ENCODE measurements at places on chromosomes 3 and 15.

GRCh38 chr3:17995769-17996168, 253.3 kb upstream of the TBC1D5 start:
- no peak for DNase-seq

- no peak for DNase-seq
Measured at GRCh38 chr3:16877911-16878310, 6.8 kb upstream of the PLCL2 start.

- no peak for DNase-seq
Measured at GRCh38 chr15:55060836-55061235, 135.9 kb downstream of the RSL24D1 start.

GRCh38 chr3:59978979-59979378, 929.2 kb upstream of the CFAP20DC start:
- DNase-seq = no peak

GRCh38 chr3:64825404-64826120, 137.8 kb upstream of the ADAMTS9 start:
- DNase-seq = no peak

GRCh38 chr15:65292938-65293518, 2.8 kb upstream of the RNU5A-1 start:
- DNase-seq = no peak

DNA sequence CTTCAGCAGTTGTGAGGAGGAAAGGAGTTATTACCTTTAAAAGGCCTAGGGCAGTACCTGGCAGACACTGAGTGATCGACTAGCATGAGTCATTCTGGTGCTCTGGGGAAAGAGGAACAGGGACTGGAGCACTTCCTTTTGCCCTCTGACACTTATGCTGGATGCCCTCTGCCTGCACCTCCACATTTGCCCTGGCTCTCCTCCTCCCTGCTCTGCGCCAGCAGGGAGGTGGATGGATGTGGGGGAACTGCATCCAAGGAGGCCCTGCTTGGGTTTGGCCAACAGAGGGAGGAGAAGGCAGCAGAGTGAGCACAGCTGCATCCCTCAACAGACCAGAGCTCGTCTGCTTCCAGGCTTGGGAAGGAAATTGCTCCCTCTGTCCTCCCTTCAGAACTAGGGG, 75.0 kb downstream of the SEMA5B start:
- no peak for DNase-seq

DNA sequence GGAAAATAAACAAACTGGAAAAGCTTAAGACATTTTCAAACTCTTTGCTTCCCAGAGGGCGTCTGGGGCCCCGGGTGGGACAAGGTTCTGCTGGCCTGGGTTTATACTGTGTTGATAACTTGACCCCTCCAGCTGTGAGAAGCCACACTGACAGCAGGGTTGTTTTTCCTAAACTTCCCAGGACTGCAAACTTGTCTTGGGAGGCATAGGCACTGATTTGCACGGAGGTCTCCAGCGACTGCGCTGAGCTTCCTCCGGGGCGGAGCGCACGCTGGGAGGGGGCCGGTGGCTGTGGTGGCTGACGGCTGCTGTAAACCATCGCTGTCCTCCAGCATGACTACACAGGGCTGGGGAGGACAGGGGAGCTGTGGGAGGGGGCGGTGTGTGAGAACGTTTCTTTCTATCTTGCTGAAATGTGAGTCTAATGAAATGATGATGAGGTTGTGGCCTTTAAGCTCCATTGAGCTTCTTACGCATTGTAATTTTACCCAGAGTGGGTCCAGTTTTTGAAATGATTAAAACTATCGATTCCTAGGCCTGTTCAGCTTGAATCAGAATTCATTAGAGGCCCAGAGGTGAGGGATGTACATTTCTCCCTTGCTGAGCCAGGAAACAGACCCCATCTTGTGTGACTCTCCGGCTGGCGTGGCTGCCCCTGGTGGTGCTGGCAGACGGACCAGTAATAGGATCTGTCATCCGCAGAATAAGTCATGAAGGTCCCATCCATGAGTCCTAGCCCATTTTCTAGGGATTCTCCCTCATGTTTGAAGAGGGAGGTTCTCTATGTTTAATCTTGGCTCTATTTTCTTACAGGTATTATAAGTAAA, 40.5 kb upstream of the VPS8 start:
- no peak for DNase-seq

DNA sequence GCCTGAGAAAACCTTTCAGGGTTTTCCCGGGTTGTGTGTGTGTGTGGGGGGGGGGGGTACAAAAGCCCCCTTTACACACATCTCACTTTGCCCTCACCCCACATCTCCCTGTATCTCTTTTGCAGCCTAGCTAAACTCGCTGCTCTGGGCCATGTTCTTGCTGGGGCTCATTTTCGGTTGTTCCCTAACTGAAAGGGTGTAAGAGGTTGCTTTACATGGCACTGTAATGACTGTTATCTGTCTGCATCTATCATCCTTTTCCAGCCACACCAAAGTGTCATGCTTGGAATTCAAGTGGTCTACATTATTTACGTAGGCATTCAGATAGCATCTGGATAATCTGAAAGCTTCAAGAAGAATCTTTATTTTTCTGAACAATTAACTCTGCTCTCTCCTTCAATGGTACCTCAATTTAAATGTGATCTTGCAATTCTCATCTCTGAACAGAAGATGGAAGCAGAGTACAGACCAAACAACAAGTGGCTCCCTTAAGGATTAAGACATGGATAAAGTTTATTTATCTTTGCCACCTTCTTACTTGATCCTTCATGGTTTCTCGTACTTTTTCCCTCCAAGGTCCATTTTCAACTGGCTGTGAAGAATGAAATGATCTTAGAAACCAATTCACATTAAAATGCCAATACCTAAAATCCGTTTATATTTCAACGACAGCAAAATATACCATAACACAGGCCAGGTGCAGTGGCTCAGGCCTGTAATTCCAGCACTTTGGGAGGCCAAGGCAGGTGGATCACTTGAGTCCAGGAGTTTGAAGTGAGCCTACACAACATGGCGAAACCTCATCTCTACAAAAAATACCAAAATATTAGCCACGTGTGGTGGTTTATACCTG, 34.9 kb downstream of the DCLK3 start:
- peak; percentile 47 for DNase-seq

DNA sequence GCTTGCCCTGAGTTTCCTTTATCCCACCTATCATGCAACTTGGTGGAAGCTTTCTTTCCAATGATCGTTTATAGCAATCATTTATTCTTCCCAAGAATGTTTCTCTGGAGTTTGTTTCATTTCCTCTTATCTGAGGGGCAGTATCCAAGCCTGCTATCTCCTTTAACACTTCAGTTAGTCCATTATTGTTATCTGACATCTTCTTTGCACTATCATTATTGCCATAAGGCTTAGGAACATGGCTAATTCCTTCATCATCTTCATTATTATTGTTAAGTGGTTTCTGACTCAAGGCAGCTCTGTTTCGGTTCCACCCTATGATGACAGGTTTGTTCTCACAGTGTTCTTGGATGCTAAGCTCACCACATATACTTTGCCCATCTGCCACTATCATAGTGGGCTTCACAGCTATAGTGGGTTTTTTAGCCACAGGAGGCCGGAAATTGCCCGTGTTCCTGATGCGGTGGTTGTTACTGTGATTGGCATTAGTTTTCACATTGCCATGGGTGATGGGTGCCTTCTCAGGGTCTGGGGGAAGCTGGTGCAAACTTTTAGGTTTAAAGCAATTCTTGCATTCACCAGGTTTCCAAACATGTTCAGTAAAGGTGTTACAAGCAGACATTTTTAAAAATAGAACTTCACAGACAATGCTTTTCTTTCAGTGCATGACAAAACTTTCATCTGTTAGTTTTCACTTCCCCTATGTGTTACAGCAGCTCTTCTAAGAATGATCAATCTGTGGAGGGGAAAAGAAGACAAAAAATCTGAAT, 110.6 kb upstream of the TSPAN3 start:
- DNase-seq = no peak

DNA sequence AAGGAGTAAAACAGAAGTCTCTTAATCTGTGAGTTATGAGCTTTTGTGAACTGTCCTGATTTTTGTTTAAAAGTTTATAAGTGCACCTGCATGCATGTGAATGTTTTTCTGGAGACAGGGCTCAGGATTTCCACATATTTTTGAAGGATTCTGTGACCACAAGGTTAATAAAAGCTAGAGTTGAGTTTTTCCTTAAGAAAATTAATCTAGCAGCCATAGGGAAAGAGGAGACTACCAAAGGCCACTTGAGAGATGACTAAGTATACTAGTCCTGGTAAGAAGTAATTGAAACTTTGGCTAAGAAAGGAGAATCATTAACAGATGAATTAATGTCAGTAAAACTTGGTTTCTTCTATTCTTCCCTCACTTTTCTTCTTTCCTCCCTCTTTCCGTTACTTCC, 176.8 kb upstream of the EPHA3 start:
- DNase-seq = no peak

DNA sequence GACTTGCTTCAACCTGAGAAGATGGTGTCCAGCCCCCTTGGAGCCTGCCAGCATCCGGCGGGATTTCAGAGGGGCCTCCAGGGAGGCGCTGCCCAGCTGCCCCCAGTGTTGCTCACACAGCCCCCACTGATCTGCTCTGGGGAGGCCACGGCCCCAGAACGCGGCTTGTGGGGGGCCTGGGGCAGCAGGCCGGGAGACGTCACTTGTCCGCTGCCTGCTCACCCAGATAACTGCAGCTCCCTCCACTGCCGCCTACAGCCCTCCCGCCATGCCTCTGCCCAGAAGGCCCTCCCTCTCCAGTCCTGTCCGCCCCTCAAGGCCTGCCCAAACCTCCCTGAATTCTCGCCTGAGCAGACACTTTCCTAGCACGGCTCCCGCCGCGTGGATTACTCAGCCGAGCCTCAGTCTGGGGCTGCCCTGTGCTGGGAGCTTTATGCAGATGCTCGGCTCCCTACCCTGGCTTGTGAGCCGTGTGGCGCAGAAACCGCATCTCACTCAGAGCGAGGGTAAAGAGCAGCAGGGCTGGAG, 17.2 kb upstream of the ADIPOQ start:
- peak; percentile 62 for DNase-seq

GRCh38 chr3:74693696-74694393, 79.4 kb upstream of the CNTN3 start:
- DNase-seq = no peak

- no peak for DNase-seq
Measured at GRCh38 chr15:68001811-68002210, 52.3 kb upstream of the PIAS1 start.

GRCh38 chr15:99502182-99502581, 63.6 kb upstream of the MEF2A start:
- DNase-seq = no peak

- no peak for DNase-seq
Measured at GRCh38 chr3:41975416-41976103, 13.7 kb upstream of the ULK4 start.

- no peak for DNase-seq
Measured at GRCh38 chr3:196471551-196471950, 32.0 kb downstream of the RNF168 start.

GRCh38 chr3:183233966-183234365, 19.1 kb upstream of the B3GNT5 start:
- DNase-seq = no peak

GRCh38 chr3:151875759-151876158, 2.3 kb downstream of the SUCNR1 start:
- DNase-seq = peak; percentile 30

DNA sequence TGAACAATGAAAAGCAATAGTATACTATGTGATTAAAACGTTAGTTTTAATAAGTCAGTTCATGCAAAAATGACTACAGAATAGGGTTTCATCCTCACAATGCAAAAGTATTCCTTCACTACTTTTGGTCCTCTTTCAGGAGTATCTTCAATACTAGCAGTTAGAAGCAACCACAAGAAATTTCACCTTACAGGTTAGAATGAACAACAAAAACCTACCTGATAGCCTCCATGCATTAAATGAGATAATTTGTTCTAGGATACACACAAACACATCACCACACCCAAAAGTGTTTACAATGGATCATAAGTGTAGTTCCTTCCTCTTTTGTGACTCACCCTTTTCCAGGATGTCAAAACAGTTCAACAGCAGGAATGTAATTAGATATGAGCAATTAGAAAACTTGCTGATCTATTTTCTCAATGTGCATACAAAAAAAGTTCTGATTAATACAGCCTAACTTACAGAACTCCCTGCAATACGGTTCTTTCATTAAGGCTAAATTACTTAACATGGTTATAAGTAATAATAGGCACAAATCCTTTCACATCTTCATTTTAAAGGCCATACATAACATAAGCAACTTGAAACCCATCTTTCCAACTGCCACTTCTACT, 21.6 kb downstream of the UACA start:
- no peak for DNase-seq

DNA sequence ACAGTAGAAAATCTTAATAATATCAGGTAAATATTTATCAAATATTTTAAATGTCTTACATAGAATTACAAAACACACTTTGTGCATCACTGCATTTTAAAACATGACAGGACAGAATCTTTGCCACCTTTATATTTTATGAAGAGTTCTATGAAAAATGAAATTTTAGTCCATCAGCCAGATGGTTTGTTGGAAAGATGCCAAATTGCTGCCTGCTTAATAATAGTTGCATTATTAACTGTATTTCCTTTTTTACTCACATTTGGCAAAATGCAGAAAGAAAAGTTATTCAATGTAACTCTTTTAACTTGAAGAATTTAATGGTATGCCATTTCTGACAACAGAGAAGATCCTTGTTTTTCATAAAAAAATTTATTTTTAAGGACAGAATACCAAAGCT, 1271.6 kb downstream of the NSUN3 start:
- DNase-seq = no peak

DNA sequence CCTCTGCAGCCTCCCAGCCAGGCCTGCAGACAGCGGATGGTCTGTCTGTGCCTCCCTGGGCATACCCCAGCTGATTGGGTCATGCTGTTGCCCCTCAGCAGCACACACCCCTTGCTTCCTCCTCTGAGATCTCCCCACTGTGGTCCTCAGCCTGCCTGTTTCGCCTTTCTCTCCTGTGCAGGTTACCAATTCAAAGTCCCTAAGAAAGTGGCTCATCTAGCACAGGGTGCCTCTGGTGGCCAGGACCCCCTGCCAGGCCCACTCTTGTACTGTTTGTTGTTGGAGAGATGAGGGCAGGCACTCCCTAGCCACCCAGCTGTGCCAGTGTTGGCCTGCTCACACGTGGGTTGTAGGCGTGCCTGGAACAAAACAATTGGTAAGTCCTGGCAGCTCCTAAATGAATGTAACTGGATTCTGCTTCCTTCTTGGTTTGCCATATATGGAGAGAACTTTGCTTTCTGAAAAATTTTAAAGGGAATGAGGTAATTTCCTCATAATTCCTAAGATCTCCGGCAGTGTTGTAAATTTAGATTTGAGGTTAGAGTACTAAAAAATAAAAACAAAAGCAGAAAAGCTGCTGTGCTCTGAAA, 213.2 kb upstream of the IL12A start:
- no peak for DNase-seq

- no peak for DNase-seq
Measured at GRCh38 chr3:53065841-53066480, 20.1 kb upstream of the SFMBT1 start.
